ENCODE measurements at places on chromosomes 7 and 10.
A peak's percentile ranks its signal among the peaks of the same experiment; 100 is the strongest.

DNA sequence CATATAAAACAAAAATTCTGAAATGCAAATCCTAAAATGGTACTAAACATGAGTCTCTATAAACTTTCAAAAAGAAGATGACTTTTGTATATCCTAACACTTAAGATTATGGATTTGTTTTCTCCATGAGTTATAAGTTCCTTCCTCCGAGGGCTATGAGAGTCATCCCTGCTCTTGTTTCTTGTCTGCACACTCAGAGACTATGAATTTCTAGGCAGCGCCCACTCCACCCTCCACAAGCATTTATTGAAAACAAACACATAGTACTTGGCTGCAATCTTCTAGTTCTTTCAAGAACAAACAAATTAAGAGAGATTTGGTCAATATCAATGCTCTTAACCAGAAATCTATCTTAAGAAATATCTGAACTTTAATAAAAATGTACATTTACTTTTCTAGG is 211.7 kb downstream of the DKK1 start:
- DNase-seq: no peak

DNA sequence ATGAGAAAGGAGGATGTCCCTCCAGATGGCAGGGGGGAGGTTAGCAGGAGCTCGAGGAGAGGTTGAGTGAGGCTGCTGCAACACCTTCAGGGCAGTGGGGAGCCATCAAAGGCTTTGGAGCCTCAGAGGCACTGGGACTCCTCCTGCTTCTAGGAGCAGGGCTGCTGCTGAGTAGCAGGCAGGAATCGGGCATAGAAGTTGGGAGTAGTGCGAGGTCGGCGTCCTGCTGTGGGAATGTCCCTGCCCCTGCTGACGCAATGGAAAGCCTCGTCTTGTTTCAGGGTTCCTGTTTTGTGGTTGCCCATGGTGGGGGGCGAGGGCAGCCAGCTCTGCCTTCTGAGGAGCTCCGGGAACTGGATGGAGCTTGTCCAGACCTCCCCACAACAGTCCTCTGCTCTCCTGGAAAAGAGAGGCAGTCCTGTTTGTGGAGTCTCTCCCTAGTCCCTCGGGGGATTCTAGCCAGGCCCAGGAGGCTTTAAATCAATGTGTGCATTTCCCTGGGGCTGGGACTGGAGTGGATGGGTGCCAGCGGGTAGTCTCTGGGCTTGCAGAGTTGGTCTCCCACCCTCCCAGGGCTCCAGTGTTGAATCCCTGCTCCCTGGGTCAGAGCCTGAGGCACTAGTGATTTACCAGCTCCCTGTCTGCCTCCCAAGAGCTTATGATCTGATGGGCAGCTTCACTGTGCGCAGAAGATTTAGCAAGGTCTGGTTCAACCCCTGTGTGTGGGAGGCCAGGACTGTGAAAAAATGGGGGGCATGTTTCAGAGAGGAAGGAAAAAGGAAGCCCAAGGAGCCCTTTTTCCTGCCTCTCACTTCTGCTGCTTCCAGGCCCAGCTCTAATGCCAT is 98.7 kb upstream of the PPIF start:
- DNase-seq: peak; percentile 67

DNA sequence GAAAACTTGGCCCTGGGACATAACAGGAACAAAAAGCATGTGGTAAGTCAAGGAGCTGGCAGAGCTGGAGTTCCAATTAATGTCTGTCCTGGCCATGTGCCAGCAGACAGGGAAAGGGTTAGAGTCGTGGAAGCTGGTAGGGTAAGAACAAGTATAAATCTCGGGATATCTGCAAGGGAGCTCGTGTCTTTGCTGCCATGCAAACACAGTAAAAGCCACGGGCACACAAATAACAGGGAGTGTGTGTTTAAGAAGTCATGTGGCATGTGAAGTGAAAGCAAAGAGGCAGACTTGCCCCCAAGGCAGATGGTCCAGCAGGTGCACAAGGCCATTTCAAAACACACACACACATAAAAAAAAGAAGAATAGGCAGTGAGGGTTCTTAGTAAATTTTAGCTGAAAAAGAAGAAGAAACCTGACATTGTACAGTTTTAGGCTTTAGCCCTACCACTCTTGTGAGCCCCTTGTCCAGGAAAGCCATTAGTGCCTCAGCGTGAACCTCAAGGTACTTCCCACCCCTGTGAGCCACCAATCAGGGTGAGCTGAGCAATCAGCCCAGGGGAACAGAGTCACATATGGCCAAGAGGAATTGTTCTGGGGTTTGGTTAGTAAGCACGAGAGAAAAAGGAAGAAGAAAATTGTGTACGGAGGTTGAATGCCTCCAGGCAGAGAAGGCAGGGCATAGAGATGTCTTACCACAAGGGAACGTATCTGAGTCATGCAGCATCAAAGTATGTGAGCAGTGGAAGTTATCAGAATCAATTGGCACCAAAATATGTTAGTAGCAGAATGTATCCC is 32.8 kb upstream of the ARHGAP12 start:
- DNase-seq: no peak

DNA sequence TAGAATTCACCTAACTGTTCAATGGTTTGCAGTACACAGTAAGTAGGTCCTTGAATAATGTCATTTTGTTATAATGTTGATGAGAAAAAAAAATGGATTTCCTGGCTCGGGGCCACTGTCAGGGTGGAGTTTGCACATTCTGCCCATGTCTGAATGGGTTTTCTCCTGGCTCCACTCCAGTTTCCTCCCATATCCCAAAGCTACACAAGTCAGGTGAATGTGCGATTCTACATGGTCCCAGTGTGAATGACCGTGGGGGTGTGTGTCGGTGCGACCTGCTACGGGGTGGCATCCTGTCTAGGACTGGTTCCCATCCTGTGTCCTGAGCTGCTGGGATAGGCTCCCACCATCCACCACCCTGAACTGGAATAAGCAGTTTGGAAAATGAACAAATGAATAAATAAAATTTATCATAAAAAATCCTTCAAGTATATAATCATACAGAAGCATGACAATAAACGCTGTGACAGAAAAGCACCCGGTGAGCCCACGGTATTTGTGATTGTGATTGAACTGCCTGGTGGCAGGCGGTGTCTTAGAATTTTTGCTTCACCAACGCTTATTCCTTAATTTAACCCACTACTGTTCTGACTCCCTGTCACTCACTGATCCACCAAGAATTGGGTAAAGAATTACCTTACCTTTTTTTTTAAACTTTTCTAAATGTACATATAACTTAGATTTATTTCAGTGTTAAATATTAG is 114.1 kb downstream of the ICA1 start:
- DNase-seq: no peak

- no peak for DNase-seq
Observed at GRCh38 chr7:155470186-155470487, 12.2 kb downstream of the EN2 start.

- no peak for DNase-seq
Observed at GRCh38 chr7:114843102-114843501, 78.8 kb upstream of the MDFIC start.

- no peak for DNase-seq
Observed at GRCh38 chr7:83836028-83836427, 187.1 kb upstream of the SEMA3E start.

DNA sequence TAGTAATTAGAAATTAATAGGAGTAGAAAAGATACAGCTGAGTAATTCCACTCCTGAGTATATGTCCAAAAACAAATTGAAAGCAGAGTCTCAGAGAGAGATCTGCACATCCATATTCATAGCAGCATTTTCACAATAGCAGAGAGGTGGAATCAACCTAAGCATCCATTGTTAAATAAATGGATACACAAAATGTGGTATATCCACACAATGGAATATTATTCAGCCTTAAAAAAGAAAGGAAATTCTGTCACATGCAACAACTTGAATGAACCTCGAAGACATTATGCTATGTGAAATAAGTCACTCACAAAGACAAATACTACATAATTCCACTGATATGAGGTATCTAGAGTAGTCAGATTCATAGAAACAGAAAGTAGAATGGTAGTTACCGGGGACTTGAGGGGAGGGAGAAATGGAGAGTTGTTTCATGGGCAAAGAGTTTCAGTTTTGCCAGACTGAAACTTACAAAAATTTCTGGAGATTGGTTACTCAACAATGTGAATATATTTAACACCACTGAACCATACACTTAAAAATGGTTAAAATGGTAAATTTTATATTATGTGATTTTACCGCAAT is 18.4 kb downstream of the VTI1A start:
- no peak for DNase-seq

- no peak for DNase-seq
Observed at GRCh38 chr7:155669717-155670505, 25.4 kb downstream of the RBM33 start.

- DNase-seq: no peak
Observed at GRCh38 chr10:8049865-8050555, 4.5 kb upstream of the GATA3 start.

DNA sequence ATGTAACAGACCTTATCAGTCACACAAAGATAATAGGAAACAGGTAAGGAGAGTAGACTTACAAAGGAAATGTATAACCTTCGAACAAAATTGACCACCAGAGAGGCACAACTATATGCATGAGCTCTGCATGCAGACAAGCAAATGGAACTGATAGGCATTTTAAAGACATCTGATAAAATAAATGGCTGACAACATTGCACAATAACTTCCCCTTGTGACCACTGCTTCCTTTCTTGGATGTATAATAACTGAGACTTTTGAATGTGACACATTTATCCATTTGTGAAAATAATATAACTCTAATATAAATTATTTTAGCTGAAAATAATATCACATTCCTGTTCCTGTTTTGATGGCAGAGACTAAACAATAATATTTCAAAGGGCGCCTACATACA is 654.2 kb upstream of the STEAP1 start:
- DNase-seq: no peak

- DNase-seq: no peak
Observed at GRCh38 chr10:67621834-67622233, 74.2 kb downstream of the CTNNA3 start.

- peak; percentile 44 for DNase-seq
Observed at GRCh38 chr10:110508806-110509544, 11.3 kb downstream of the DUSP5 start.

GRCh38 chr7:138097064-138097741 is 20.9 kb downstream of the AKR1D1 start:
- no peak for DNase-seq

GRCh38 chr7:50674896-50675835 is 107.5 kb downstream of the GRB10 start:
- DNase-seq: no peak

GRCh38 chr7:17304926-17305325 is 6.5 kb downstream of the AHR start:
- DNase-seq: no peak

DNA sequence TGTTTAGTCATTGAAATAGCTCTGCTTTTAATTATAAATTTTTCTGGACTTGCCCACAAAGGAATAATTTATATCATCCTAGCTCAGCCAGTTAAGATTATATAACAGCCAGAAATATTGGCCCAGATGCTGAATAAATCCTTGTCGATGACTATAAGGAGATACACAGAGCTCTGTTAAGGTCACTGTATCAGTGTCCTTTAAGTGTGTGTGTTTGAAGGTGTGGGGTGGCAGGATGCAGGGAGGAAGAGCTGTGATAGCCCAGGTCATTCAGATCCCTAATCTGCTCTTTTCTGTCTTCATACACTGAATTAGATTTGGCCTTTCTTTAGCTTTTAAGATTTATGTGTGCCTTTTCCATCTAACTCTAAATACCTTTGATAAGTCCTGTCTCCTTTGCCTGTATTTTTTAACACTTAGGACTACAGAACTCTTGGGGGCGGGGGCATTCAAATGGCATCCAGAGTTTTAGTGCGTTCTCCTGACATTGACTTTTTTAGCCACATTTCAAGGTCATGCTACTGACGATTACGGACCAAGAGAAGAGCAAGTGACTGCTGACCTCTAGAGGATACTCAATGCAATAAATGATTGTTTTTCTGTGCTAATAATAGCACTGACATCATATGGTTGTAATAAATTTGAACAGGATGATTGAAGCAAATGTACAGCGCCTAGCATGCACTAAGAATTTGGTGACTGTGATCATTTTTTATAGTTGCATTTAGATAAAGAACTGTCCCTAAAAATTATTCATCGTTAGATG is 172.3 kb downstream of the CACNB2 start:
- DNase-seq: peak; percentile 46

DNA sequence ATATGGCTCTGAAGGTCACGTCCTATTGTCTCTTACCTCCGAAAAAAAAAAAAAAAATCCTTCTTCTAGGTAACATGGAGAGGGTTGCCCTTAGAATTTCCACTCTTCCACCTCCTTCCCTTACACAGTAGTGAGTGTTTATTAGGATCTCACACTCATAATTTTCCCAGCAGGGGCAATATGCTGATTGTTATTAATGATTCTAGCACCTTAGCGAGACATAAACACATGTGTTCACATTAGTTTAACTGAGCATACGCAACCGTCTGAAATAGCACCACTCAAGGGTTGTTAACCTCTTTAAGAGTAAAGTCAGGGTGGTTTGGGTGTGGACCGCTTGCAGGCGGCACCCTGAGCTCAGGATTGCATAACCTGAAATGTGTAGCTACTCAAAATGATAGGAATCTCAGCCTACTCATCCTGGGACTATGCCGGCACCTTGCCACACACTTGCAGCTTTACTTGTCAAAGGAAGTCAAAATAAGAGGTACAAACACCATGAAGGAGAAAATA is 52.2 kb downstream of the CPEB3 start:
- no peak for DNase-seq

DNA sequence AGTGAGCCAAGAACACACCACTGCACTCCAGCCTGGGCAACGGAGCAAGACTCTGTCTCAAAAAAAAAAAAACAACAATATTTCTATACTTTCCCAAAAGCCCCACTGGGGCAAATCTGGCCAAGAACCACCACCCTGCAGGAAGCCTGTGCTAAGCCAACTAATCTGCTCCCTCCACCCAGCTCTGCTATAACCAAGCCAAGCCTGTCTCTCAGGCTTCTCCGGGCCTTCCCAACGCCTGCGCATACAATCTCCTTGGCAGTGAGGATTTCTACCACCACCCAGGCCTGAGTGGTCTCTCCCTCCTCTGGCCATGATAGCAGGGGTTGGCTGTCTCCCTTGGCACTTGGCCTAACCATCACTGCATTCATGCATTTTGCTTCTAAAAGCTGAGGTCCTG is 14.2 kb downstream of the DDX56 start:
- no peak for DNase-seq

GRCh38 chr7:15925608-15926007 is 239.1 kb upstream of the MEOX2 start:
- no peak for DNase-seq

DNA sequence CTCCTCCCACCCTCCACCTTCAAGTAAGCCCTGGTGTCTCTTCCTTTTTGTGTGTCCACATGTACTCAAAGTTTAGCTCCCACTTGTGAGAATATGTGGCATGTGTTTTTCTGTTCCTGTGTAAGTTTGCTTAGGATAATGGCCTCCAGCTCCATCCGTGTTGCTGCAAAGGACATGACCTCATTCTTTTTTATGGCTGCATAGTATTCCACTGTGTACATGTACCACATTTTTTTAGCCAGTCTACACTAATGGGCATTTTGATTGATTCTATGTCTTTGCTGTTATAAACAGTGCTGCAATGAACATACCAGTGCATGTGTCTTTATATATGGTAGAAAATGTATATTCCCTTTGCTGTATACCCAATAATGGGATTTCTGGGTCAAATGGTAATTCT is 710.9 kb downstream of the CCSER2 start:
- DNase-seq: no peak

Measured in right forelimb (tissue), 1 donor.